MCF 10A (cell line): ENCODE measurements at places on chromosomes 2 and 18. TPM values are rescaled to one million over a fixed set of nuclear protein-coding genes. Genes with fewer than 3 reads are reported as not detected.

The CETN1 gene
- total RNA-seq, result not detected in 2 replicates

The RAPH1 gene
- total RNA-seq, result 78.0 and 79.8 TPM in 2 replicates

- no peak overlapping the region for H3K4me3 ChIP-seq
- DNase-seq, result no peak
- no peaks in the 10 kb centered on the region for H3K27me3 ChIP-seq
- no peak overlapping the region for H3K27ac ChIP-seq
Measured at GRCh38 chr2:160891353-160891740, 268.9 kb upstream of the TANK start.

GRCh38 chr2:96895746-96896651, 26.1 kb upstream of the SEMA4C start:
- no peaks in the 10 kb centered on the region for H3K36me3 ChIP-seq
- DNase-seq, result peak; percentile 73
- H3K27me3 ChIP-seq, result no peaks in the 10 kb centered on the region
- H3K27ac ChIP-seq, result no peak overlapping the region
- peaks cover 51% of the 10 kb centered on the region for H3K4me1 ChIP-seq

GRCh38 chr2:166375736-166376487, at the start of gene SCN9A:
TSS of gene SCN9A (minus strand) at chr2:166375944. CDS start at chr2:166311756, 64,188 bp downstream.
- H3K4me3 ChIP-seq, result peak within 1 kb of the TSS; percentile 75
- DNase-seq, result peak; percentile 61
- peaks cover 6% of the 10 kb centered on the region for H3K4me1 ChIP-seq
- H3K36me3 ChIP-seq, result no peaks in the 10 kb centered on the region
- H3K27ac ChIP-seq, result no peak within 1 kb of the TSS

- H3K36me3 ChIP-seq, result no peaks in the 10 kb centered on the region
- H3K4me3 ChIP-seq, result peak overlapping the region; percentile 77
- peak; percentile 82 for DNase-seq
- H3K4me1 ChIP-seq, result peaks cover 8% of the 10 kb centered on the region
- H3K27ac ChIP-seq, result peak overlapping the region; percentile 88
Measured at GRCh38 chr18:24398540-24398939, 916 bp upstream of the OSBPL1A start.

- peak; percentile 59 for DNase-seq
- no peaks in the 10 kb centered on the region for H3K36me3 ChIP-seq
- H3K4me1 ChIP-seq, result peaks cover 8% of the 10 kb centered on the region
Measured at GRCh38 chr2:88521445-88522073, 69.1 kb upstream of the FOXI3 start.

DNA sequence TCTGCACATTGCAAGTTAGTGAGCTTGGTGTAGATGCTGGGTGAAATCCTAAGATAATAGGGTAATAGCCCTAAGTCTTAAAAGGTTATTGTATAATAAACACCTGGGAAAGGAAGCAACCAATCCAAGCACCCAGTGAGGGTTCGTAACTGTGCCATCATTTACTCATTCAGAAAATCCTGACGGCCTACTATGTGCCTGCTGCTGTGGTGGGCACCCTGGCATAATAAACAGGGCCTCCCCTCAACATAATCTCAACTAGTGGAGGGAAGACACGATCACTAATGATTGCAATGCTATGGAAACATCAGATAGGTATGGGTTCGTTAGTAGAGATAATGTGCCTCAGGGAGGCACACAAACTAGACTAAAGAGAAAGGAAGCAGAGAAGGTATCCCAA, 48.9 kb upstream of the CCDC85A start:
- no peaks in the 10 kb centered on the region for H3K27me3 ChIP-seq
- no peaks in the 10 kb centered on the region for H3K36me3 ChIP-seq
- no peak for DNase-seq

GRCh38 chr2:223765221-223765785, 72.1 kb downstream of the AP1S3 start:
- peaks cover 13% of the 10 kb centered on the region for H3K4me1 ChIP-seq
- no peaks in the 10 kb centered on the region for H3K27me3 ChIP-seq
- H3K27ac ChIP-seq, result peak overlapping the region; percentile 41

DNA sequence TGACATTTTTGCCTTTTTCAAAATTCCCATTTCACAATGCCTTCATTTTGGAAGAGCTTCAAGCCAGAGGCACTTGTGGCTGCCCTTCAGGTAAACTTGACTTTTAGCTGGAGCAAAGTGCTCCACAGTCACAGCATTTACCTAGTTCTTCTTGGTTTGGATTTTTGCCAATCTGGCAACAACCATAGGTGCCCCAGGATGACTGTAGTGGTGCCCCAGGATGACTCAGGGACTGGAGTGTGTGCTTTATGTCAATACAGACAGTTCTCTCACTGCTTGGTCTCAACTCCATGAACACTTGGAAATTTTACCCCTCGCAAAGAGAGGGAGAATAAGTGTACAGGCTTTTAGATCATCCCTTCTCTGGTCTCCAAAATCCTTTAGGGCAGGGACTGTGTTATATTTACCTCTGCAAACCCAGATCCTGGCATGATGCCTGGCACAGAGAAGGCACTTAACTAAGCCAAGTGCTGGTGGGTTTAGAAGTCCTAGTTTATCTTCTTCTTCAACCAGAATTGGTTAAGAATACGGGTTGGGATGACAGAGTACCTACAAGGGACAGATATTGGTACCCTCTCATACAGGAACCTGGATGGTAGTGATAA, 15.3 kb upstream of the PTPN4 start:
- H3K36me3 ChIP-seq, result no peaks in the 10 kb centered on the region
- H3K27ac ChIP-seq, result peak overlapping the region; percentile 18
- H3K27me3 ChIP-seq, result no peaks in the 10 kb centered on the region
- H3K4me3 ChIP-seq, result no peak overlapping the region
- peak; percentile 95 for DNase-seq

GRCh38 chr2:39743269-39743776, 35.7 kb downstream of the THUMPD2 start:
- peaks cover 75% of the 10 kb centered on the region for H3K36me3 ChIP-seq
- no peaks in the 10 kb centered on the region for H3K27me3 ChIP-seq
- peaks cover 10% of the 10 kb centered on the region for H3K4me1 ChIP-seq

DNA sequence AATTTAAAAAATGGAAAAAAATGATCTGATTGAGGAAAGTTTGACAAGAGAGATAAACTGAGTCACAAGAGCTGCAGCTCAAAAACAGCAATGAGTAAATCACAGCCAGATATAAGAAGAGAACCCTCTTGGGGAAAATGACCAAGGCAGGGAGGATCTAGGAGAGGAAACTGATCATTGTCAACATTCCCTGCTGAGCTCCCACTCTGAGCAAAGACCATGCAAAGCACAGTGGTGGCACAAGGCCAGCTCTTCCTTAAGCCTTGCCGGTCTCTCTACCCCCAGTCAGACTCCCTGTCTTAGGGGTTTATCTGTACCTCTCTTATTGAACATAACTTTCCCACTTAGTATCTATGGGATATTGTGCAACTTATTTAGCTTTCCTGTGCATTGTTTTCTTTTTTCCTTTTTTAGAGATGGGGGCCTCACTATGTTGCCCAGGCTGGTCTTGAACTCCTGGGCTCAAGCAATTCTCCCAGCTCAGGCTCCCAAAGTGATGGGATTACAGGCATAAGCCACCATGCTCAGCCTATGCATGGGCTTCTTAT, 54.0 kb upstream of the PPP1CB start:
- no peak overlapping the region for H3K4me3 ChIP-seq
- H3K27ac ChIP-seq, result no peak overlapping the region
- H3K36me3 ChIP-seq, result no peaks in the 10 kb centered on the region
- DNase-seq, result no peak
- H3K27me3 ChIP-seq, result no peaks in the 10 kb centered on the region
- peaks cover 2% of the 10 kb centered on the region for H3K4me1 ChIP-seq

DNA sequence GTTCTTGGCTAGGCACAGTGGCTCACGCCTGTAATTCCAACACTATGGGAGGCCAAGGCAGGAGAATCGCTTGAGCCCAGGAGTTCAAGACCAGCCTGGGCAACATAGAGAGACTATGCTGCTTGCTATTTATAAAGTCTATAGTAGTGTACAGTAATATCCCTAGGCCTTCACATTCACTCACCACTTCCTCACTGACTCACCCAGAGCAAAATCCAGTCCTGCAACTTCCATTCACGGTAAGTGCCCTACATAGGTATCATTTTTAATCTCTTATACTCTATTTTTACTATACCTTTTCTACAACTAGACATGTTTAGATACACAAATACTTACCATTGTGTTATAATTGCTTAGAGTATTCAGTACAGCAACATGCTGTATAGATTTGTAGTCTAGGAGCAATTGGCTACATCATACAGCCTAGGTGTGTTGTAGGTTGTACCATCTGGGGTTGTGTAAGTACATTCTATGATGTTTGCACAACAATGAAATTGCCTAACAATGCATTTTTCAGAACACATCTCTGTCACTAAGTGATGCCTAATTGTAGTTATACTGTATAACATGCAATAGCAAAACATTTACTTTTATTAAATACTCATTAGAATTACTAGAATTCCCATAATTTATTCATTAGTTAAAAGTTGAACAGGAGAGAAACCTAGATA, 8.8 kb downstream of the DHX57 start:
- no peak overlapping the region for H3K27ac ChIP-seq
- peaks cover 27% of the 10 kb centered on the region for H3K36me3 ChIP-seq
- H3K4me1 ChIP-seq, result no peaks in the 10 kb centered on the region
- DNase-seq, result peak; percentile 1
- no peak overlapping the region for H3K4me3 ChIP-seq
